ENCODE measurements at places on chromosomes 7 and 10. TPM values are rescaled to one million over a fixed set of nuclear protein-coding genes. Genes with fewer than 3 reads are reported as not detected.

The MACC1 gene
- total RNA-seq, result 11.0 TPM

GRCh38 chr7:28988810-28989209, 30.7 kb upstream of the TRIL start:
- DNase-seq, result no peak

The PPP1R9A gene
- total RNA-seq, result 17.0 TPM

GRCh38 chr10:104614245-104614831, 26.8 kb upstream of the SORCS3 start:
- DNase-seq, result peak; percentile 55

DNA sequence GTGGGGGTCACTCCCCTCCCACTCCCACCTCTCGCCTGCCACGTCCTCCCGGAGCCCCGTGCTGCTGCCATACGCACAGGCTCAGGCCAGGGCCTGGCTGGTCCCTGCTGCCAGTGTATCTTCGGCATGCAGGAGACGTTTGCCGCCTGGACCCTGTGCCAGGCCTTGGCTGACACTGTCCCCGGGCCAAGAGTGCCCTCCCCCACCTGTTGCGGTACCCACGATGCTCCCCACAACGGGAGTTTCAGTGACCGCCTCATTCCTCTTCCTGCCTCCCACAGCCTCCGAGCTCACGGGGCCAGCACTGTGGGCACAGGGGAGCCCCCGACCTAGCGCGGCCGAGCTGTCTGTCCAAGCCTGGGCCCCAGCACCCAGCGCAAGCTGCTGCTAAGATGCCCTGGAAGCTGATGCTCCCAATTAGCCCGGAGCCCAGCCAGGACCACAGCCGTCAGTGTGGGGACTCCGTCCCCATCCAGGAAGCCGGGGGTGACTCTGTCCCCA, 7.4 kb downstream of the TTYH3 start:
- no peak for DNase-seq

- DNase-seq, result no peak
Observed at GRCh38 chr10:95841661-95842498, 65.9 kb upstream of the CC2D2B start.

DNA sequence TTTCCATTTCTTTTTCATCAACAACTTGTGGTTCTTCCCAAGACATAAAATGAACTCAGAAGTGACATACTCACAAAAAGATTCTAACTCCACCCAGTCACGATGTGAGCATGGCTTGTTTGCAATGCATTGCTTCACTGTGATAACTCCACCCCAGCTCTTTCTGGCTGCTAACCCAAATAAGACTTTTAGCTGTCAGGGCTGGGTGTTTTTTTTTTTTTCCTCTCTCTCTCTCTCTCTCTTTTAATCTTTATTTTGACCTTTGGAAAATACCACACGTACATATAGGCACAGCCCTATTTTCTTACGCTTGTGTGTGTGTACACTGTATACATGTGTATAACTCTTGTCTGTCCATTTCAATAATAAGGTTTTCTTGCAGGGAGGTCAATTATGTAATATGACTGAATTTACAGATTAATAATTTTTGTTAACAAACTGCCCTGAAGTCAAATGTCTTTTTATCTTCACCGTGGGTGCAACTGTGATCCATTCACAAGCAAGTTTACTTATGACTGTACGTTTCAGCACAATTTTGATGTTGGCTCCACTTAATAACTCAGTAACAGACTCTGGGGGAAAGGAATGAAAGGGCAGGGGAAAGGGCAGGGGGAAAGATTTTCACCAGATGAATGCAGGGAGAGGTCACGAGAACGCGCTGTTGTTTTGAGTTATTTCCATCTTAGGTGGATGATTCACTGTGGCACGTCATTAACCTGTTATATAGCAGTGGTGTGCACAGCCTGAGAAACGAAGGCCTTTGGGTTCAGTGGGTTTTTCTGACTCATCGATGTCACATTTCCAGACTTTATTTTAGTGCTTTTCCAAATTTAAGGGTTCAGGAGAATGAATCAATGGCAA, 49.1 kb downstream of the APBB1IP start:
- no peak for DNase-seq
